Stimulated activated CD4-positive, alpha-beta T cell treated with anti-CD3 and anti-CD28 coated beads, TNF-alpha, amount 100 ng/mL, for 4 hours (primary cell): ENCODE measurements at places on chromosomes 6 and 20.

DNA sequence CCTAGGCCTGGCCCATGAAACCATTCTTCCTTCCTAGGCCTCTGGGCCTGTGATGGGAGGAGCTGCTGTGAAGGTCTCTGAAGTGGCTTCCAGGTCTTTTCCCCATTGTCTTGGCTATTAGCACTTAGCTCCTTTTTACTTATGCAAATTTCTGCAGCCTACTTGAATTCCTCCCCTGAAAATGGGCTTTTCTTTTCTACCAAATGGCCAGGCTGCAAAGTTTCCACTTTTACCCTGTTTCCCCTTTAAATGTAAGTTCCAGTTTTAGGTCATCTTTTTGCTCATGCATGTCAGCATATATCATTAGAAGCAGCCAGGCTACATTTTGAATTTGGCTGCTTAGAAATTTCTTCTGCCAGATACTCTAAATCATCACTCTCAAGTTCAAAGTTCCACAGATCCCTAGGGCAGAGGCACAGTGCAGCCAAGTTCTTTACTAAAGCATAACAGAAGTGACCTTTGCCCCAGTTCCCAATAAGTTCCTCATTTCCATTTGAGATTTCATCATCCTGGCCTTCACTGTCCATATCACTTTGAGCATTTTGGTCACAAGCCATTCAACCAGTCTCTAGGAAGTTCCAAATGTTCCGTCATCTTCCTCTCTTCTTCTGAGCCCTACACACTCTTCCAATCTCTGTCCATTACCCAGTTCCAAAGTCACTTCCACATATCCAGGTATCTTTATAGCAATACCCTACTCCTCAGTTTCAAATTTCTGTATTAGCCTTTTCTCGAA is 71.9 kb downstream of the TBC1D7 start:
- DNase-seq, result no peak

DNA sequence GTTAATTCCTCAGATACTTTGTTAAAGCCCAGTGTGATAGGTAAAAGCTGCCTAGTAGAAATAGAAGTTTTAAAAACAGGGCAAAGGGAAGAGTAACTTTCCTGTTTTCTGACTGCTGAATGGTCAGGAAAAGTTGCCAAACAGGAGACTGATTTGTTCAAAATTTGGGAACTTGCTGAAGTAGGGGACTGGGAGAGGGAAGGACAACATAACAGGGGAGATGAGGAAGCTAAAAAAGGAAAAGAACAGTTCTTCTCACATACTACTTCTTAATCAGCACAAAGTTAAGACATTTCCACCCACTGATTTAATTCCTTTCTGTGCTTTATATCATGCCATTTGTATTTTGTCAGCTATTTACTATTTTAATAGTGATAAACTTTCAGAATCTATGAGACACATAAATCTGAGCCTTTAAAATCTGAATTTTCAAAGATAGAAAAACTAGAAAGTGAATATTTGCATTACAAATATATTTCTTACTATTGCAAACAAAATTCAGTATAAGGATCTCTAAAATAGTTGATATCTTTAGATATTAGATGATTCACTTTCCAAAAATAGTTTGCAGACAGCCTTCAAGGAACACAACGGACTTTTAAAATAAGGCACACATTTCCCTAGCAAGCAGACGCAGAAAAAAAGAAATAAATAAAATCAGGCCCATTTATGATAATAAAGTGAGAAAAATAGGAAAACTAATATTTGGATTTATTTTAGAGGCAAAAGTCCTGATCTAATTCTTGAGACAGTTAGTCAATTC is 36.9 kb upstream of the SLC16A10 start:
- DNase-seq, result no peak

DNA sequence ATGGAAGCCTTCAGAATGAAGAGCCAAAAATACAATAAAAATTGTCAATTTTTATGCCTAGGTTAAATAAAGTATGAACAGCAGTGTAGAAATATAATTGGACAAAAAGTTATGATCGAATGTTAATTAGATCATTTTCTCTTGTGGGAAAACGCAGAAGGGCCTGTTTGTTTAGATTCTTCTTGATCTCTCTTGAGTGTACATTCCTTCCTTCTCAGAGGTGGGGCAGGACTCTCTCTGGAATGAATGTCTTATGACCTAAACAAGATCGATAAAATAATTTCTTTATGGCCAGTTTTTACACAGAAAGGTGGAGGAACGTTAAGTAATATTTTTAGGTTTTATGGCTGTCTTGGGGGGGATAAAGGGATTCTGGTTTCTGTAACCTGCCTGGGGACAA is 500.1 kb upstream of the MARCKS start:
- no peak for DNase-seq

DNA sequence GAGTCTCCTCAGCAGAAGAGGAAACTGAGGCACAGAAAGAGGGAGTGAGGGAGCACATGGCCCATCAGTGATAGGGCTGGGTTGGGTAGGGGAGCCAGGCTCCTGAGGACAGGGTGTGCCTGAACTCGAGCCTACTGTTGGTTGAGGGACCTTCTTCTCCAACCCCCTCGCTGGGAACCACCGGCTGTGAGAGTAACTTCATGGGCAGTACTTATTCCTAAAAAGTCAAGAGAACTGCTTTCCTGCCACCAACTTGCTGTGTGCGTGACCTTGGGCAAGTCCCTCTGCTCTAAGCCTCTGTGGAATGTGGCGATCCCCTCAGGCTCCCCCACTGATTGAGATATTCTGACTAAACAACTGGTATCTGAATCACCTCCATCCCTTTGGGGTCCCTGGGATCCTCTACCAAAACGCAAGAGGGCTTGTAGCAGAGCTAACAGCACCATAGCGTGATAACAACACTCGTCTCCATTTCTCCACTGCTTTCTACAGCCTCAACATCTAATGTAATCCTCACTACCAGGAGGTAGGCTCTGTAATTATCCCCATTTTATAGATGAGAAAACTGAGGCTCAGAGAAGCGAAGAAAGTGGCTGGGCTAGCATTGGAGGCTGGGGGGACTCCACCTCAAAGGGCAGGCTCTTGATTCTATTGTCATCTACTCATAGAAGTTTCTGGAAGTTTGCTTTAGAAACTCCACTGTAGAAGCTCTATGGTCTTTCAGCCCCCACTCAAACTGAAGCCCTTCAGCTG is 76.0 kb downstream of the JPH2 start:
- DNase-seq, result no peak

DNA sequence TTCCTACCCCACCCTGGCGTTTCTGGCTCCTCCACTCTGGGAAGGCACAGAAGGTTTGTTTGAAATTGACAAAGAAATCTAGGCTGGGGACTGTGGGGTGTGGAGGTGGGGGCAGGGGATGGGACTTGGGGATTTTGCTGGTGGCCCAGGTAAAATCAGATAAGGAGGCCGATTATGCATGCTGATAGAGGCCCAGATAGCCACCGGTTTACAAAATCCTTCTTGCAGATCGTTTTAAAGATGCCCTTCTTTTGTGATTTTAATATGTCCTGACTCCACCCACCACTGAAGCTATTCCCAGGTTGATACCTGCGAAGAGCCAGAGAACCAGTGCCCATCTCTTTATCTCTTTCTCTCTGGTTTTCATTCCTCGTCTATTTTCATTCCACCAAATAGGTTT is 104.9 kb downstream of the TFAP2C start:
- no peak for DNase-seq

DNA sequence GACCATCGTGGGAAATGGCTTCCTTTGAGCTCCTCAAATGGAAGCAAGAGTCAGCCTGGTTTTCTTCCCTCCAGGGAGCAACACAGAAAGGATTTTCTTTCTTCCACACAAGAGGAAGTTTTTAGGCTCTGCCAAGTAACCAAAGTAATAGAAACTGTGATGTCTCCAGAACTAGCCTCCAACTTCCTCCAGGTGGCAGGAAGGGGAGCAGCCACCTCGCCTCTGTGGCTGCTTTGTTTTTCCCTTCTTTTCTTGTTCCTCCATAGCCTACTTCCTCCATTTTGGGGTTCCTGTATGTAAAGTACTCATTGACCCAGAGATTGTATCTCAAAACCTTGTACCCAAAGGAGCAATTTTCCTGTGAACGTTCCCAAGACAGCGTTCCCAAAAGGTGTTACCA is 32.7 kb upstream of the CCR6 start:
- DNase-seq, result no peak

GRCh38 chr6:108612852-108613251 is 52.1 kb downstream of the FOXO3 start:
- no peak for DNase-seq

GRCh38 chr6:144718431-144718830 is 433.3 kb downstream of the UTRN start:
- no peak for DNase-seq

DNA sequence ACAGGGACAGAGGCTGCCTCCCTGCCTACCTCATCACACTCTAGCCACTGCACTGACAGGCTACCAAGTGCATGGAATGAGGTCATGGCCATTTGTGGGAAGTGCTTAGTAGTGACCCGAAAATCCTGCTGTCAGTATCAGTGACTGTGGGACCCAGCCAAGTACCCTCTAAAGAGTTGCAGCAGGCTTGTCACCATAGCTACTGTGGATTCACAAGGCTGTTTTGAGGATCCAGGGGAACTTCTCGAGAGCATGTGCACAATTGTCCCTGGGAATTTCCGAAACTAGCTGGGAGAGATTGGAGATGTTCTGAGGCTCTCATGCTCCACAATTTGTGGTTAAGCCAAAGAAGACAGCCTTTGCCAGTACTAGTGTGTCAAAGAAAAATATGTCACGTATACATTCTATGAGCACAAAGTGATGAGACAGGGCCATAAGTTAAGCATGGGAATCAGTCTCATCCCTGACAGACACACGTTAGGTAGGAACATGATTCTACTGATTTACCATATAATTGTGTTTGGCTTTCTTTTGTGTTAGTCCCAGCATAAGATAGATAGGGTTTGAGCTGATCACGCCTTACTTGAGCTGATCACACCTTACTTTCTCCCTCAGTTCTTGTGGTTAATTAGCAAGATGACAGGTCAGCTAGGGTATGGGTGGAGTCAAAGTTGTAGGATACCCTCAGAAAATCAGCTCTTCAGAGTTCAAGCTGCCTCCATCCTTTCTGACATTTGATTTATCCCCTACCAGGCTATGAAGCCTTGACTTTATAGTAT is 42.6 kb upstream of the TMEM170B start:
- no peak for DNase-seq

DNA sequence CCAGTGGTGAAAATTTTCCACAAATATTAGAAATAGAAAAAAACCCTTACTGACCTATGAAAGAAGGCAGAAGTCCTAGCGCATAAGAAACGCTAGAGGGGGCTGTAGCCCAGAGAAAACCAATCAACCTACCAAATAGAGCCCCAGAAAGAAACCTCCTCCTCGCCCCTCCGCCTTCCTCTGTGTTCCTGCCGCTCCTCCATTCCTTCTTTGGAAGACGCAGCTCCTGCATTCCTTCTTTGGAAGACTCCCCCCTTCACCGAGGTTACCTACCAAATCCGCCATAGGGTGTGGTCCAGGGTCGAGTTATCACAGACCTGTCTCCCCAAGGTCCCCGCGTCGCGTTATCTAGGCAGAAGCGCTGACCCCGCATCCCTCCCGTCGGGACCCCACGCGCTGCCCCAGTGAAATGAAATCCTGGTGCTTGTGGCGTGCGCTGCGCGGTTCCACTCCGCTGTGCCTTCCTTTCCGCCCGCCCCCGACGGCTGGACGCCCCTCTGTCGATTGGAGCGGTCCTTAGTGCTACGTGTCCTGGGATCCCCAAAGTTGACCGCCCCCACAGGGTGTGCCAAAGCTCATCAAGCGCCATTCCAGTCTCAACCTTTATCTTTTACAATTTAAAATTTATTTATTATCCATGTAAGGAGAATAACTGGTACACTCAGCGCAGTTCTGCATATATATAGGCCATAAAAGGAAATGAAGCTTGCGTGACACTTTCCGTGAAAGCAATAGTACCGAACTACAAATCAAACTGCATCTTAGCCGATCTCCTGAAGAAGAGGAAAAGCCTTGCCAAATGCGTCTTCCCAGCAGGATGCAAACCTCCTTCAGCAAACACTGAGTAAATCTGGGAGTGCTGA is 13.0 kb downstream of the RPP21 start:
- DNase-seq, result peak; percentile 22

- DNase-seq, result no peak
These were observed 34.9 kb upstream of the SNX9 start for GRCh38 chr6:157788180-157788579.

GRCh38 chr20:32018269-32019155 is 8.3 kb downstream of the CCM2L start:
- peak; percentile 29 for DNase-seq

GRCh38 chr20:18012901-18013300 is 44.1 kb downstream of the MGME1 start:
- DNase-seq, result no peak

- peak; percentile 51 for DNase-seq
These were observed 27.0 kb downstream of the HECA start for GRCh38 chr6:139161817-139162284.

DNA sequence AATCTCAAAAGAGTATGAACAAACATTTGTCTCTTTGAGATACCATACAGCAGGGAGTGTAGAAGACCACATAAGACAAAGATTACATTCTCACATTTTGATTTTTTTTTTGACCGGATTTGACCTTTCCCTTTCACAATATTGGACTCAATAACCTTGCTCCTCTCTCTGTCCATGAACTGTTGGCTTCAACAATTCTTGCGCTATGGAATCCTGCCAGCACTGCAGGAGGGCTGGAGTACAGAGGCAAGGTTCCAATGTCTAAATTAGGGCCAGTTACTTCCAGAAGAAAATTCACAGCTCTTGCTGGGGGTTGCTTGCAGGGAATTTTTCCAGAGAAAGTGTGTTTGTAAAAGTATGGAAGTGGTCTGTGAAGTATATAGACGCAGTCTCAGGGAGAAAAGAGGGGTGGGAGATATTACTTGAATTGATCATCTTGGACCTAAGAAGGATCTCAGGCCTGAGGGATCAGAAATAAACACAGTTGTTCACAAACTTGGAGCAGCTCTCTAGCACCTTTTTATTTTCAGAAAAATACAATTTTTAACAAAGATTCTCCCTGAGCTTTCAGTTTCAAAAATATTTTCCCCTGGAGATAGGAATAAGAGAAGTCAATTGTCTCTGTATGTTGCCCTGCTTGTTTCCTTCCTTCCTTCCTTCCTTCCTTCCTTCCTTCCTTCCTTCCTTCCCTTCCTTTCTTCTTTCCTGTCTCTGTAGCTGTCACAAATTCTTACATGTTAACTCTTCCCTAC is 765.9 kb downstream of the BCKDHB start:
- DNase-seq, result no peak

GRCh38 chr6:106059331-106059730 is 26.8 kb upstream of the PRDM1 start:
- no peak for DNase-seq

DNA sequence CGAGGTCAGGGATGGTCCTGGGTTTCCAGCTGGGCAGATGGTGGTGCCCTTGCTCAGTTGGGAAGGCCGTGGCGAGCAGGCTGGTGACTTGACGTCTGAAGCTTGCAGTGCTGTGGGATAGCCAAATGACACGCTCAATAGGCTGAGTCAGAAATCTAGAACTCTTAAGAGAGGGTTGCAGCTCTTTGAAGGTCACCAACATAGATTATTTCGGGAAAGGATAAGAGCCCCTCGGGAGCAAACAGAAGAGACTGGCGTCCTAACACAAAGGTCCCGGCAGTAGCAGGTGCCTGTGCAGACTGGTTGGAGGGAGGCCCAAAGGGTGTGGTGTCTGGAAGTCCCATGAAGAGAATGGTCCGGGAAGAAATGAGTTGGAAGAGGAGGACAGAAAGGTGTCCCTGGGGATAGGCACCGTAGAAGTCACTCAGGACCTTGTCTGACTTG is 18.4 kb downstream of the PKIG start:
- no peak for DNase-seq

- no peak for DNase-seq
These were observed 12.5 kb upstream of the TREM1 start for GRCh38 chr6:41298785-41299502.
